Activated CD4-positive, CD25-positive, alpha-beta regulatory T cell (primary cell): ENCODE measurements at places on chromosomes 5 and 9.

- DNase-seq, result no peak
Observed at GRCh38 chr9:137970686-137971476, 93.3 kb downstream of the CACNA1B start.

DNA sequence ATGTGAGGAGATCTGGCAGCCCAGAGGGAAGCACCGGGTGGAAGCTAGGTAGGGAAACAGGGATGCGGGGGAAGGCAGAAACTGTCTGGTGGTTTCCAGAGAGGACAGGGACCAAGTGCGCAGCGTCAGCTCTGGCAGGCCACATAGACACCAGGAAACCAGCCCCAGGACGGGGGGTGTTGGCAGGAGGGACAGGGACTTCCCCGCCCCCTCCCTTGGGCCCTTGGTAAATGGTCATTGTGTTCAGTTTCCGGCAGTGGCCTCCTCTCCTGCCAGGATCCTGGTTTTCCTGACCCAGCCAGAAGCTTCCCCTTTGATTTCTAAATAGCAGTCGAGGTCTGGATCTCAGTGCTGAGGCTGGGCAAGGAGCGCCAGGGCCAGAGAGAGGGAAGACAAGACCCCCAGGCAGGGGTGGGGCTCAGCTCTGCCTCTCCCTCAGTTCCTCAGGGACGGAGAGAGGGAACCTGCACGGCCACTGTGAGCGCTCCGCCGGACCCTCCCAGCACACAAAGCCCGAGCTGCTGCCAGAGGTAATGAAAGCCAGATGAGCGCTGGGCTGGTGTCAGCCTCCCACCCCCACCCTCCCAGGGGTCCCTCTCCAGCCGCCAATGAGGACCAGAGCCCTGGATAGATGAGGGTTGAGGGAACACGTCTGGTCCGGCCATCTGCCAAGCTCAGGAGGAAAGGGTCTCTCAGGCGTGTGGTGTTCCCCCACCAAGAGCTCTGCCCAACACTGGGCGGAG is 1.8 kb downstream of the RALGDS start:
- DNase-seq, result no peak

- DNase-seq, result no peak
Observed at GRCh38 chr5:176692326-176692725, 45.0 kb downstream of the TSPAN17 start.

- no peak for DNase-seq
Observed at GRCh38 chr5:172611913-172612312, 29.1 kb upstream of the NEURL1B start.

GRCh38 chr5:30099634-30100033 is 1093.9 kb upstream of the CDH6 start:
- DNase-seq, result no peak

DNA sequence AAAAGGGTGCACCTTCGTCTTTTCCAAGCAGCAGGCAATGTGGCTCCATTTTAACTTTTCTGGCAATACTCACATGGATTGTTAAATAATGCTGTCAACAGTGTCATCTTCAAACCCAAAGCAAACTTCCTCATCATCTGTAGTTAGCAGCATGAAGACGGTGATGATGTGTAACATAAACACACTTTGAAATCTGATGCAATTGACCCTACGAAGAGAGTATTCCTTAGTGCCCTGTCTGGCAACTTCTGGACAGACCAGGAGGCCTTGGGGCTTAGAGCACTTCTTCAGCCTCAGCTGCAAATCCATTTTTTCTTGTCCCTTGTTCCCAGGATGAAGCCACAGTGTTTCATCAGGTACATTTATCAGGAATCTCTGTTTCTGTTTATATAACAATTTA is 149.1 kb downstream of the GHR start:
- DNase-seq, result no peak

DNA sequence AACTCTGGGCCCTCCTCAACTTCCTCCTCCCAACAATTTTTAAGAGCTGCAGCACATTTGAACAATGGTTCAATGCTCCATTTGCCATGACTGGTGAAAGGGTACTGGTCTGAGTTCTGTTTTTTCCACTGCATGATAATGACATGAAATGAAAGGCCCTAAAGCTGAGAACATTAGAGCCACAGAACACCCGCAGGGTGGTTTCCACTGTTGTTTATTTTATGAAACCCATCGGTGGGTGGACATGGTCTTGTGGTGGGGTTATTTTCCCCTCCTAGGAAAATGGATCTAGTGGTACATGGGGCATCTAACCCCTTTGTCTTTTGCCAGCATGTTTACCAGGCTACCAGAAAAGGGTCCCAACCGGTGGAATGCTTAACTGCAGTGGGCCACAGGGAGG is 71.8 kb downstream of the SMARCA2 start:
- DNase-seq, result no peak

GRCh38 chr9:14348123-14348372 is 34.1 kb upstream of the NFIB start:
- no peak for DNase-seq

DNA sequence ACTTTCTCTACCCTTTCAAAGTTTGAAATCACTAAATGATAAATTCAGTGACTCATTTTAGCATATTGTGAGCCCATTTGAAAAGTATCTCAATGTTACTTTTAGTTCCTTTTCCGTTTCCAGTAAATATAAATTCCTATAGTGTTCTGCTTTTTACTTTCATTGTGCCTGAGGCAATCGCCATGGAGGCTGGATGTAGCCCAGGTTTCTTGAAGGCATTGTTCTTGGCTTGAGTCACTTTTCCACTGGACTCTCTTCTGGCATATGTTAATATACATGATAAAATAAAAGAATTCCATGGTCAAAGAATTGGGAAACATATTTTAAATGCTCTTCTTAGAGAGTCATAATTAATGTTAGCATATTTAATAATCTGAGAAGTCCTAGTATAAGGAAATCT is 327.0 kb downstream of the IZUMO3 start:
- DNase-seq, result no peak
